ENCODE measurements at places on chromosomes 1 and 21. TPM values are rescaled to one million over a fixed set of nuclear protein-coding genes. Genes with fewer than 3 reads are reported as not detected.

FAM43B gene
- not detected for polyA plus RNA-seq

TTC22 gene
- not detected for polyA plus RNA-seq

UQCRH gene
- 2,787 TPM for polyA plus RNA-seq

SLC22A15 gene
- polyA plus RNA-seq, result 13.1 TPM

THEM5 gene
- 0.42 TPM for polyA plus RNA-seq

CSF1 gene
- 0.13 TPM for polyA plus RNA-seq

CA6 gene
- not detected for polyA plus RNA-seq

TMEM269 gene
- not detected for polyA plus RNA-seq
